GM03348 (cell line): ENCODE measurements at places on chromosomes 4 and X.

DNA sequence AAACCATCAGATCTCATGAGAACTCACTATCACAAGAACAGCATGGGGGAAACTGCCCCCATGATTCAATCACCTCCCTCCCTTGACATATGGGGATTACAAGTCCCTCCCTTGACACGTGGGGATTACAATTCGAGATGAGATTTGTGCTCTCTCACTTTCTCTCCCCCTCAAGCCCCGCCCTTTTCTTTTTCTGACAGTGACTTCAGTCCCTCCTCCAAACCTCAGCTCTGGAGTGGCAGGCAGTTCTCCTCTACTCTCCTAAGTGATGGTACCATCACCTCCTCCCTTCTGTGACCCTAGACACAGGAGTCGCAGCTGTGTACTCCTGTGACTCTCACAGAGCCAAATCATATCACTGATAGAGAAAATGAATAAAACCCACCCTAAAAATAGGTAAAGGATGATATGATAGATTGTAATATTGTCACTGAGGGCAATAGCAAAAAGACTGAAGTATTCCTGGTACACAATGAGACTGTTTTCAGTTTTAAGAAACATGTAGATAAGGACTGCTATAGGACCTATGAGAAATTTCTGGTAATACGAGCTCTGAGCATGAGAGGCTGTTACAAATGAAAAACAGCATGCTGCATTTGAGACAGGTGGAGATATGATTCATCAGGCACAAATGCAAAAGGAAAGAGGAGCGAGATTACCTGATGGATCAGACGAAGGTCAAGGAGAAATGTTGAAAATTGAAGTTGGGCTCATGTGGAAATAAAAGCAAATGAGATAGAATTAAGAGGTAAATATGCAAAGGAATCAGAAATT lies 101.2 kb upstream of the CBLL2 start:
- peak; percentile 1 for DNase-seq

GRCh38 chr4:73523126-73523525 lies 41.6 kb downstream of the AFM start:
- DNase-seq, result no peak

DNA sequence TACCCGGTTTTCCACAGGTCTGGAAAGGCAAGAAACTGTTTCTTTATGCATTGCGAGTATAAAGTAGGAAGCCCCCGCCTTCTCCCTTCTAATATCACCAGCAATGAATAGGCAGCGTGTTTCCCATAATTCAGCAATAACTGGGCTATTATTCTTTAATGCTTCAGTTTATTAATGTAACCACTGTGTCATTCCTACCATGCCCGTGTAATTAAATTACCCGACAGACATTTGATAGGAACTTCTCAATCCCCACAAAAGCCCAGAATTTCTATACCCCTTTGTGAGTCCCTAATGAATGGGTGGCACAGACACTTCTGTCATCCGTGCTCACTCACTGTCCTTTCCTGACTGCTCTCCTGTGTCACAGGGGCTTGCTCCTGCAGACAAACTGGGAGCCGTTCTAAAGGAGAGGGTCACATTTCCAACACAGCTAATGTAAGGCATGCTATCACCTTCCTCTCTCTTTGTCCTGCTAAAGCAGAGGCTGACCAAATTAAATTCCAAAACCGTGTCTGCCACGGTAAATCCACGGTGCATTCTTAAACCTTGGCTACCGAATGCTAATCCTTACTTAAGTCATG lies 108.5 kb upstream of the MID1 start:
- DNase-seq, result no peak

DNA sequence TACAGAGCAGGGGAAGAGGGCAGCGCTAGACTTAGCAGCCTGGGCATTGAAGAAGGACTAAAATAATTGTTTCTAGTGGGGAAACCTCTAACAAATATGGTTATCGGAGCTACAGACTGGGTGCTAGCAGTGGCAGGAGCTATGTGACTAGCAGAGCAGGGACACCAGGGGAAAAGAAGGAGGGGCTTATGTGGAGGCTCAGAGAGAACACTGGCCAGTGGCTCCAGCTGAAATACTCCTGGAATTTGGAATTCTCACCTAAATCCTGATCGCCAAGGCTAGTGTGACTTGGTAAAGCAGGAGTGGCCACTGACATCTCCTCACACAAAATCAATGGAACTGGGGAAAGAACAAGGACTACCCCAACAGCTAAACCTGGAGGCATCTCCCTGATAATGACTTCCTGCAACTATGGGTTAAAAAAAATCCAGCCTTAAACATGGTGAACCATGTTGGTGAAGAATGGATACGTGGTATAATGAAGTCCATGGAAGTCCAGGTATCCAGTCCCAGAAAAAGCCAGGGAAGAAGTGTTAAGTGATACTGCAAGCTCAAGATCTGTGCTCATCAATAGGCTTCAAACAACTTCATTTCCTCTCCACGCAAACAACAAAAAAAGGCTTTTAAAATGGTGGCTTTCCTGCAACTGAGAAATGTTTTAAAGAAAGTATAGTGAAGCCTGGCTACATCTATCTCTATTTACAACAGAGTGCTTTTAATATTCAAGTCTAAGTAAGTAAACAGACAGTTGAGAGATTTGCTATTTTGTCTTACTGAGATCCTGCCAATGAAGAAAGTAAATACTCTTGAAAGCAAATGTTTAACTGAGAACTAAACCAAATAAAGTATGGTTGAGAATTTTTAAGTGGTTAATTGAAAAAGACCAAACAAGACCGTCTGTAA lies 1.8 kb downstream of the TAPT1 start:
- no peak for DNase-seq

DNA sequence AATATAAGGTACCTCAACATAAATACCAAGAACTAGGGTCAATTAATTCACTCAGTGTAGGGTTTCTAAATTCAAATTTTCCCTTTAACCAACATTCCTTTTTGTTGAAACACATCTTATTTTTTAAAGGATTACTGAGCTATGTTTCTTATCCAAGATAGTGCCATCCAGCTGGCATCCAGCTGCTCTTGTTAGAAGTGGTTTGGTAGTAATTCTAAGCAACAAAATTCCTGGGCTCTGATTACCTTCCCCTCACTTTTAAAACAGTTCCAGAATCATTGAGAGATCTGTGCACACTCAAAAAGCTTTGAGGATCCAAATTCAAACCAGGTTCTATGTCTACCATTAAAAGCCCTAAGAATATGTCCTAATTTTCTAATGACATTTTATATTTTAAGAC lies 583.7 kb downstream of the TRIML1 start:
- peak; percentile 39 for DNase-seq

DNA sequence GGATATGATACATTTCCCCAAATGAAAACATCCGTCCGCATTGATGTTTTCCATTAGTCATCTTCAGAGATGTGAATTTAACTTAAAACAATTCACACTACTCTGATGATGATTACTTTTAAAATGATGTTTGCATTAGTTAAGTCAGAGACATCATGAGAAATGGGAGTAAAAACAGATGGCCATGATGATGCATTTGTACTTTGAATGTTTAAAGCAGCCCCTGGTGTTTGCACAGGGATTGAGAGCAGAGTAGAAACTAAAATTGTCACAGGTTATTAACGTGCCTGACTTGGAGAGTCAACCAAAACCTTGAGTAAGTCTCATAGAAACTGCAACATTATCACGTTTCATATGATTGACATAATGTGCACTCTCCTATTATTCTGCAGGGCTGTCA lies 117.2 kb downstream of the CFAP299 start:
- DNase-seq, result no peak

DNA sequence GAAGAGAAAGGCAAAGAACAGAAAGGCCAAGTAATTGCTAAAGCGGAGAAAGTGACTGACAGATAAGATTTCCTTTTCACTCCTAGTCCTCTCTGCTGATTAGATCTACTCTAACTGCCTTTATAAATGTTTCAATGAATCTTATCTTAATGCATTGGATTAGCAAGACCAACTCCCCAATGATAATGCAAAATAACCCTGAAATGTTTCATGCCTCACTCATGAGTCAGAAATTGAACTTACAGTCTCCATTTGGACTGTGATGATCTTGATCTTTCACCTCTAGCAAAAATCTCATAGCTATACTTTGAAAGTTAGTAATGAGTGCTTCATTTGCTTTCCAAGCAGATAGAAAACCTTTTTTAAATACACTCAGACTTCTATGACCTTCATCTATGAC lies 26.5 kb downstream of the SLC10A7 start:
- peak; percentile 14 for DNase-seq

DNA sequence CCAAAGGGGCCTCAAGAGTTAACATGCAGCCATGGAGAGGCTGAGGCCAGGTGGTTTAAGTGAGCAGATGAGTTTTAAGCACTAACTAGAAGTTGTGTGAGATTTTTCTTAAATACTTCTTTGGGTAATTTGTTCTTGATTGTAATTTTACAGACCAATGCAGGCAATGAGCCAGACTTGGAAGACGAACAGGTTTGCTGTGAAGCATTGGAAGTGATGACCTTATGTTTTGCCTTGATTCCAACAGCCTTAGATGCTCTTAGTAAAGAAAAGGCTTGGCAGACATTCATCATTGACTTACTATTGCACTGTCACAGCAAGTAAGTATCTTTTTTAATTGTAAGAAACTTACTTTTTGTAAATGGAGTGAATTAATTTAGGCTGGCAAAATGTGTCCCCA lies 103.9 kb downstream of the USP9X start:
- no peak for DNase-seq

GRCh38 chr4:159370286-159370685 lies 267.4 kb downstream of the RAPGEF2 start:
- DNase-seq, result no peak

GRCh38 chrX:15675490-15675921 lies 10.9 kb upstream of the CLTRN start:
- DNase-seq, result peak; percentile 76

GRCh38 chr4:122661176-122662160 lies 40.6 kb upstream of the IL21 start:
- DNase-seq, result no peak

GRCh38 chr4:82782626-82783345 lies 15.8 kb downstream of the SCD5 start:
- no peak for DNase-seq

- DNase-seq, result no peak
These were observed 28.7 kb downstream of the C4orf50 start for GRCh38 chr4:5989236-5990225.

GRCh38 chr4:99529228-99529627 lies 18.4 kb downstream of the C4orf17 start:
- DNase-seq, result peak; percentile 6

GRCh38 chr4:675036-675882 lies 917 bp downstream of the MYL5 start:
- peak; percentile 49 for DNase-seq

DNA sequence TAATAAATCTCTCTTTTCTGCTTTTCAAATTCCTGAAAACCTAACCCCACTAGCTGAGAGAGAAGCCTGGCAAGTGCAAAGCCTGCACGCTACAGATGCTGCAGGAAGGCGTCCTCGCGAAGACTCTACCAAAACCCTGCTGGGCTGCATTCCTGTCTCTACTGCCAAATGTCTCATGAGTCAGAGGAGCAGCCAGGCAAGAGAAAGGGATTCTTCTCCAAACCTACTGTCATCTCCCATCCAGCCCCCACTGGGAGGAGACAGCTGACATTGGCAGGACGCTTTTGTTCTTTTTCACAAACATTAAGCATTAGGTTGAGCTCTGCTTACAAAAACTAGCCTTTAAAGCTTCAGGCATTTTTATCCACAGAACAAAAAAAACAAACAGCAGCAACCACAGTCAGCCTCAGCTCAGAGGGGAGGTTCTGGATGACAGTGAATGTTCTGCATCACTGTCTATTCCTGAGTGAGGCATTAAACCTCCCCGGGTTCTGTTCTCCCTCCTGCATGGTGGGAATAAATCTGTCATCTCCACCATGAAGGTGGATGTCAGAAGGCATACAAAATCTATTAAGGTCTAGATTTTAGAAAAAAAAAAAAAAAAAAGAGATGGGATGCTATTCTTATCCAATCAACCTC lies 18.0 kb downstream of the CRMP1 start:
- peak; percentile 80 for DNase-seq

GRCh38 chr4:184289179-184289535 lies 71.5 kb upstream of the ENPP6 start:
- DNase-seq, result no peak

GRCh38 chrX:109440475-109440874 lies 41.4 kb downstream of the GUCY2F start:
- no peak for DNase-seq

GRCh38 chr4:23034731-23035130 lies 342.0 kb downstream of the GBA3 start:
- no peak for DNase-seq

DNA sequence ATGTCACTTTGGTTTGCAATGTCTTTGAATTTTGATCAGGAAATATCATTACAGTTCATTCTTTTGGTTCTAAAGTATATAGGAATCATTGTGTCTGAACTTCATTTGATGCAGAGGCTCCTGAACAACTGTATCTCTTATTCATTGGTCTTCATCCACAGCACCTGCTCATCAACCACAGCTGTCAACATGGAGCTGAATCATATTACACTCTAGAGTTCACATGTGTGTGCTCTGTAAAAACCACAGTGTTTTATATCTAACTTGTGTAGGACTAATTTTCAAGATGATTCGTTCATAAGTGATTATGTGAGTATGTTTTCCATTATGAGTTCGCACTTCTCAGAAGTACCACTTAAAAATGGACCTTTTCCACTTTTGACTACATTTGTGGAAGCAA lies 643.3 kb upstream of the FAM241A start:
- no peak for DNase-seq

- DNase-seq, result peak; percentile 78
These were observed 745 bp downstream of the SLC39A8 start for GRCh38 chr4:102344520-102344953.

DNA sequence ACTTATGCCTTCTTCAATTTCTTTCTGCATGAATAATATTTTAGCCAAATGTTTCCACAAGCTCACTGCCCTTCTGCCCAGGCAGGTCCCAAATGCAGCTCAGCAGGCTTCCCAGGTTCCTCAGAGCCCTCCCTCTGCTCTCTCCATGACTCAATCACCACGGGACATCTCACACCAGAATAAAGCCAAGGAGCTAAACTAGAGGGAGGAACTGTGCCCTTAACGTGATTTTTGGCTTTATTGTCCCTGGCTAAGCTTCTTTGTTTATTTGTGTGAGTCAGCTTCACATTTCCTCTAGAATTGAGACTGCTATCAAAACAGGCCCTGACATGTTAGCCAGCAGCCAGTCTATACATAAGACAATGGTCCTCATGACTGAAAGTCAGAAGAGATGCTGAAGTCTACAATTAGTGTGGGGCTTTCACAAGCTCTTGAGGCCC lies 186.4 kb upstream of the GALNT7 start:
- DNase-seq, result peak; percentile 40

DNA sequence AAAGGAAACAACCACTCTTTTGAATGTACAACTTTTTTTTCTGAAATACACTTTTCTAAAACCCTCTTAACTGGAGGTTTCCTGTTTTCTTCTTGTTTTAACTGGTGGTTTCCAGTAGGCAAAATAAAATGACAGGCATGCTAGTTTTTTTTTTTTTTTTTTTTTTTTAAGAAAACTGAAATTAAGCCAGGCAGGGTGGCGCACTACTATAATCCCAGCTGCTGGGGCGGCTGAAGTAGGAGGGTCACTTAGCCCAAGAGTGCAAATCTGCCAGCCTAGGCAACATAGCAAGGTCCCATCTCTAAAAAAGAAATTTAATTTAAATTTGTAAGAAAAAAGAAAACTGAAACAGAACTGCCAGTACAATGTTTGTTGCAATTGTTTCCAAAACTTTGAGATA lies 44.0 kb downstream of the TMEM144 start:
- no peak for DNase-seq

- DNase-seq, result peak; percentile 5
These were observed 228.8 kb downstream of the SPCS3 start for GRCh38 chr4:176548571-176548970.

- no peak for DNase-seq
These were observed 164.6 kb downstream of the ARAP2 start for GRCh38 chr4:36079666-36080065.
